ENCODE measurements at places on chromosomes 1 and 21.
A peak's percentile ranks its signal among the peaks of the same experiment; 100 is the strongest.

DNA sequence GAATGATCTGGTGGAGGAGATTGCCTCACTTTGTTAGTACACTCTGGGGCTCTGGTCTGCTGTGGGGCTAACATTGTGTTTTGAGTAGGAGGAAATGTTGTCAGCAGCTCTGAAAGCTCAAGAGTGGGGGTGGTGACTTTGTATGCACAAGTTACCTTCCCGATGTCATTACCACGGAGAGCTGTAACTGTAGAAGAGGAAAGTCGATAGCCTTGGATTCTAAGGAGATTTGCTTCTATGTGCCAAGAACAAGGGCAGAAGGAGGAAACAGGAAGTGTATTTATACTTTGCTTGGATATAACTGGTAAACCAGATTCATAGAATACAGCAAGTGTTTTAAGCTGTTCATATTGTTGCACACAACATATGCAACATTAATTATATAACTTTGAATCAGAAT lies 196.1 kb downstream of the AMY1C start:
- DNase-seq: no peak

DNA sequence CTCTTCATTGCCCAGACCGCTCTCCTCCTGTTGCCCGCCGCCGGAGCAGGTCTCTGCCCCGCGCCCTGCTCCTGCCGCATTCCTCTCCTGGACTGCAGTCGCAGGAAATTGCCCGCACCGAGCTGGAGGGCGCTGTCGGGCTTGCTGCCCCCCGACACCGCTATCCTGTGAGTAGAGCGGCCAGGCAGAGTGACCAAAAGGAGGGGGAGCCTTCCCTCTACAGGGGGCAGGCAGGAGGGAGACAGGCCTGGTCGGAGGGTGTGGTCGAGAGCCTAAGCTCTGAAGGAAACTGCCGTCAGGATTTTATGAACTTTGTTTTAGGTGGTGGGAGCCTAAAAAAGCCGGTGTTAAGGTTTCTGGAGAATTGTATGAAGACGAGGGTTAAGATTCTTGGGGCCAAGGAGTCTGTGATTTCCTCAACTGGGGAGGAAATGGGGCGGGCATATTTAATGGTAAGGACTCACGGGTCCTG lies 517 bp downstream of the LRIG2 start:
- DNase-seq: no peak

DNA sequence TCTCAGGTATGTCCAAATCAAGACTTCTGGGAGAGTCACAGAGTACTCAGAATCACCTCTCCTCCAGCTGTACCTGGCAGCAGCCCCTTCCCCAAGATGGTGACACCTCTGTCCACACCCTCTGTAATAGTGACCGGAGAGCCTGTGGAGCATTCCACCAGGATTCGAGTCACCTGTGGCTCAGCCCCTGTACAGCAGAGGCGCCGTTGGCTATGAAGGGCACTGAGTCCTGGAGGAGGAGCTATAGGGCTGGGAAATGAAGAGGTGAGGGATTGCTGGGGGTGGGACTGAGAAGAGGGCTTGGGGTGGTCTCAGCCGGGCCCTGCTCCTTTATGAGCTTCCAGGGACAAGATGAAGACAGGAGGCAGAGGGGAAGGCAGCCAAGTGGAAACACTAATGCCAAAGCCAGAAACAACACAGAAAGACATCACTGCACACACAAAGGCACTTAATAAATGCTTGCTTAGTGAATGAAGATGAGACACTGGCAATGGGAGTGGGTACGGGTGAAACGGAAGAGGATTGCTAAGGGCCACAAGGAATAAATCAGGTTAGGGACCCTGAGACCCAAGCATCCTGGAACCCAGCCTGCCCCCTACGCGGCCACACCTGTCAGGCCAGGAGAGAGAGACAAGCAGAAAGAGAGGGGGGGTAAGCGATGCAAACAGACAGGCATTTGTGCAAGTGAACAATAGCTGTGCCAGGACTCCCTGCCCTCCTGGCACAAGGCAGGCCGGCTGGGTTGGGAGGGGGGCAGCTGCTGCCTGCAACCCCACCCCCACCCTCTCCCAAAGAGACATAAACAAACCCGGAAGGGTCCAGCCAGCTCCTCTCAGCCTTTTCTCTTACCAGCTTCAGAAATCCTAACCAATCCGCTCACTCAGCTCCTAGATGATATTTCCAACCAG lies 3.9 kb downstream of the ARHGEF2 start:
- DNase-seq: peak; percentile 93

- DNase-seq: no peak
Measured at GRCh38 chr21:16074950-16075489, 345.2 kb downstream of the USP25 start.

GRCh38 chr1:13546791-13547190 lies 33.0 kb upstream of the LRRC38 start:
- no peak for DNase-seq

GRCh38 chr1:38266197-38266520 lies 219.6 kb upstream of the POU3F1 start:
- DNase-seq: no peak

DNA sequence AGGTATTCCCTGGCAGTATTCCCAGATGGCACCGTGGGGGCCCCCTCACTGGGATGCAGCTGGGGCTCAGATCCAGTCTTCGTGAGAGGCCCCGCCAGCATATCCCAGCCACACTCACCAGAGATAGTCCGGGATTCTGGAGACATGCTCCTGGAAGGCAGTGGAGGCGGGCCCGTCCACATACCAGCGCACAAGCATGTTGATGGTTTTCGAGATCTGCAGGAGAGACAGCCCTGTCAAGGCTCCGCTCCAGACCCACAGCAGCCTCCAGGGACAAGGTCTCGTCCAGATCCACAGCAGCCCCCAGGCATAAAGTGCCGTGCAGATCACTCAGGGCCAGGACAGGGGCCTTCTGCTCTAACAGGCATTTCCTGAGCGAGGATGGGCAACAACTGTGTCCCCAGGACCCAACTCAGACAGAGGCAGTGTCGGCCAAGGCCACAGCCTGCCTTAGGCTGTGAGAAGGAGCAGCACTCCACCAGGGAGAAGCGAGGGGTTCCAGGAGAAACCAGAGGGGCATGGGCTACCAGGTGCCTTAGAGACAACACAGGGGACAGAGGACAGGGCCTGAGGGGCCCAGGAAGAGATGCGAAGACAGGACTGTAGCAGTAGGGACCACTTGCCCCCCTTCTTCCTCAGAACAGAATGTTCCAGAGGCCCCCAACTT lies 14.8 kb downstream of the LSS start:
- DNase-seq: no peak

DNA sequence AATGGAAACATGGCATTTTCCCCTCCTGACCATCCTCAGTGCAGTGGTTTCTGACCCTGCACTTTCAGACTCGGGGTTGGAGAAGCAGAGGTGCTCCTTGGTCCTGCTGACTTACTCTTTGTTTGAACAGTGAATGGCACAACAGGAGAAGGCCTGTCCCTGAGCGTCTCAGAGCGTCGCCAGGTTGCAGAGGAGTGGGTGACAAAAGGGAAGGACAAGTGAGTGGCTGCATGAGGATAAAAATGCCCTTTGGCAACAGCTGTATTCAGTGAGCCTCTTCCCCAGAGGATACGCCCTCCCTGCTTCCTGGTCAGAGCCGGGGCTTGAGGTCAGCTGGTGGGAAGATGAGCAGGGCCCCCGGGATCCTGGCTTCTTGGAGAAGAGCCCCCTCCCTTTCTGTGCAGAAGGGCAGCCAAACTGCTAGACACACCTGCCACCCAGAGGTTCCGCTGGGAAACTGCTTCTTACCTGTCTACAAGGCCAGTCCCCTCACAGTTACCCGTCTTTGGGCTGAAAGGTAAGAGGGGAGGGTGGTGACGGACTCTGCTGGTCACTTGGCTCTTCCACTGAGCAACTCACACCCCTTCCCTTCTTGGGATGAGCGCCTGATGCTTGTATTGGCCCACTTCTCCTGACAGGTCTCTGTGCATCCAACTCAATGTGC lies 16.6 kb downstream of the NPL start:
- peak; percentile 12 for DNase-seq

DNA sequence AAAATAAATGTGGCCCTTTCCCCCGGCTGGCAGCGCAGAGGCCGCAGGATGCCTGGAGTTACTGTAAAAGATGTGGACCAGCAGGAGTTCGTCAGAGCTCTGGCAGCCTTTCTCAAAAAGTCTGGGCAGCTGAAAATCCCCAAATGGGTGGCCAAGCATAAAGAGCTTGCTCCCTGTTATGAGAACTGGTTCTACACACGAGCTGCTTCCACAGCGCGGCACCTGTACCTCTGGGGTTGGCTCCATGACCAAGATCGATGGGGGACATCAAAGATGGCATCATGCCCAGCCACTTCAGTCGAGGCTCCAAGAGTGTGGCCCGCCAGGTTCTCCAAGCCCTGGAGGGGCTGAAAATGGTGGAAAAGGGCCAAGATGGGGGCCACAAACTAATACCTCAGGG lies 95.9 kb downstream of the LRIG2 start:
- no peak for DNase-seq

DNA sequence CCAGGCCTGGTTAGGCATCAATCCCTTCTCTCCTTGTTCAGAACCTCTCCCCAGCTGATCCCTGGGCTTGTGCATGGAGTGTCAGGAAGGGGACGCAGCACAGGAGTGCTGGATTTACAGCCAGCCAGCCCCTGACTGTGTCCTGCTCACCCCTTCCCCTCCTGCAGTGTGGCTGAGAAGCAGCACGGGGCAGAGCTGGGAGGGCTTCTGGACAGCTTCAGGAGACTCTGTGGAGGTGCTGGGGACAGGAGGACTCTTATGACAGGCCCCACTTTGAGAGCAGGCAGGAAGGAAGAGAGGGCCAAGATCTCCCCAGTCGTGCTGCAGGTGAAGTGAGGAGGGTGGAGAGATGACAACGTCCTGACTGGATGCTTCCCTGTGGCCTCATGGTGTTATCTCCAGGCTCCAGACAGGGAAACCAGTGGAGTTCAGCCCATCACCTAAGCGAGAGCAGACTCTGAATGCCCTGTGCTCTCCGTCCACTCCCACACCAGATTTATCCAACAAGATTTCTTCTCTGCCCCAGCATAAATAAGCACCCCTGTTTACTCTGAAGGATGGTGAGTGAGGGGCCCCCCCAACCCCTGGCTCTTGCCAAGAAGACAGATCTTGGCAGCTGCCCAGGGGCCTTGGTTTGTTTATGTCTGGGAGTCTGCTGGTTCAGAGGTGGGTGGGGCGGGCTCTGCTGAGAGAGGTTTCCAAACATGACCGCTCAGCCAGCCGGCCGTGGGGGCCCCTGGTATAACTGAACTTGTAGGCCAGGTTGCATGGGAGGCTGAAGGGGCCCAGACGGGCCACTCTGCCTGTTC lies 21.3 kb downstream of the TMCC2 start:
- peak; percentile 52 for DNase-seq

DNA sequence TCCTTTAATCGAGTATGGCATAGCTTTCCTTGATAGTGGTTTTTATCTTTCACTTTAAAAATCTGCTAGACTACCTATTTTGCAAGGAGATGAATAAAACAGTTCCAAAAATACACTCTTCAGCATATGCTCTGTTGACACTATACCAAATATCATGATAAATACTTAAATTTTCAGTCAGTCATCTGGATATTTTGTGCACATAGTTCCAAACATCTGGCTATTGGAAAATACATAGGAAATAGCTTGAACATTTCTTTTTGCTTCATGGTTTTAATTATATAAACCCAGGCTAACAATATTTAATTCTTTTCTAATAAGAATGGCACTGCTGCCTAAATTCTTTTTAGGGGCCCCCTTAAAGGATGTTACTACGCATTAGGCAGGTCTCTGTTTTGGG lies 342.1 kb downstream of the NEGR1 start:
- DNase-seq: no peak

- no peak for DNase-seq
Measured at GRCh38 chr1:242468784-242469183, 55.7 kb downstream of the PLD5 start.

- DNase-seq: no peak
Measured at GRCh38 chr1:96183928-96184327, 537.7 kb upstream of the PTBP2 start.

DNA sequence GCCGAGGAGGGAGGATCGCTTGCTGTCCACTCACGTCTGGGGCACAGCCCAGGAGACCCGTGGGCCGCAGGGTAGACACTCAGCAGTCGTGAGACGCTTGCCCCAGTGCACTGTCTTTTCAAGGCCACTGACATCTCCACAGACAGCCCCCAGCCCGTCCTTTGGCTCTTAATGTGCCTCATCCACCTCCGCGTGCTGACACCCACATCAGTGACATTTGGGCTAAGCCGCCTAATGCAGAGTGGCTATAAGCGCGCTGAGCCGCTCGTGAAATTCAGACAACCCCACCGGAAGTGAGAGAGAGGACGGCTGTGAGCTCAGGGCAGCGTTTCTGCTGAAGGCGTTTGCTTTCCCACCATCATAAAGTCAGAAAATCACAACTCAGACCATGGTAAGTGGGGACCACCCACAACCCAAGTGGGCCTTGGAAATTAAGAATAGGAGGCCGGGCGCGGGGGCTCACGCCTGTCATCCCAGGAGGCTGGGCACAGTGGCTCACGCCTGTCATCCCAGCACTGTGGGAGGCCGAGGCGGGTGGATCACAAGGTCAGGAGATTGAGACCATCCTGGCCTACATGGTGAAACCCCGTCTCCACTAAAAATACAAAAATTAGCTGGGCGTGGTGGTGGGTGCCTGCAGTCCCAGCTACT lies 8.4 kb downstream of the SLC35E2B start:
- no peak for DNase-seq

DNA sequence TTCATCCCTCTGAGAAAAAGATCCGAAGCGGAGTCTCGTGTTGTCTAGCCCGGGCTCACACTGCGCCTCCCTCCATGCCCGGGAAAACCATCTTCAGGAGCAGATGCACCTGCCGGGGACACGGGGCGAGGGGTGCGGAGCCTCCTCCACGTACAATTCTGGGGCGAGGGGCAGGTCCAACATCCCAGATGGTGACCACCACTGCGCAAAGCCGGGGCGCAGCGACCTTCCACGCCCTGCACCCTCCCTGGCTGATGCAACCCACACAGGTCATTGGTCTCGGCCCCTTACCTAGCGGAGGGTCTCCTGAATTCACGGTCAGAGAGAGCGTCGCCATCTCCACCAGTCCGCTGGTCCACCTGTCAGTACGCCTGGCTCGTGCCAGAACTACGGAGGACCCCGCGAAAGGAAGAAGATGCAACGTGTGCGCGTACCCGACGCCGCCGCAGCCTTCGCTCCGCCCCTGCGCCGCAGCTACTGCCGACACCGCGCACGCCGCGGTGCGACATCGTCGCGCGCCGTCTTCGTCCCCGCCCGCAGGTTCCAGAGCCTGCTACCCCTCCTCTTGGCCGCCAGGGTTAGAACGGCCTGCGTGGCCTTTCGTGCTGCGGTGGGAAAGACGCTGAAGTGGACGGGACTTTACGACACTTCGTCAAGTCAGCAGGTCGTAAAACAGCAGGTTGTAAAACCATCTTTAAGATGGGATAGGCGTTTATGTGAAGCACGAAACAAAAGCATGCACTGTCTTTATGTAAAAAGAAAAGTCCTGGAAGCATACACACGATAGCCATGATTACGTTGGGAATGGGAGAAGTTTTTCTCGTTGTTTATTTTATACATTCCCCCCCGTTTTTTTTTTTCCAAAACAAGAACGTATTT lies at the start of gene EPRS1:
Gene EPRS1 (minus strand): TSS at position 454 of the 879 bp plus-strand sequence. CDS start 117 bp downstream, at position 337.
- peak; percentile 97 for DNase-seq

GRCh38 chr1:13782634-13783360 lies 82.8 kb downstream of the PRDM2 start:
- DNase-seq: no peak

DNA sequence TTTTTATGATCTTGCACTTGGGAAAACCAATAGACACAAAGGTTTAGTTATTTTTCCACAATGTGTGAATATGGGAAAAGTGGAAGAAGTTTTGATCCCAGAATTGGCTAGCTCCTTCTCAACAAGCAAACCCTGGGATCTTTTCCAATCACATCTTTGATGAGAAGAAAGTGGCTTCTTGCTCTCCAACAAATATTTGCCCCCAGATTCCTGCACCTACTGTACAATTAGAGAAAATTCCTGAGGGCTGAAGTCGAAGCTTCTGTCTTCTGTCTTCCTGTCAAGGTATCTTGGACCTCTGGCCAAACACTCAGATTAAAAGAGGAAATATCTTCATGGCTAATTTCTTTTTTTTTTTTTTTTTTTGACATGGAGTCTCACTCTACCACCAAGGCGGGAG lies 113.1 kb upstream of the SLC45A1 start:
- DNase-seq: no peak
